ENCODE measurements at places on chromosomes 5 and 9. TPM values are rescaled to one million over a fixed set of nuclear protein-coding genes. Genes with fewer than 3 reads are reported as not detected.

The DPYSL3 gene
- not detected for total RNA-seq

DNA sequence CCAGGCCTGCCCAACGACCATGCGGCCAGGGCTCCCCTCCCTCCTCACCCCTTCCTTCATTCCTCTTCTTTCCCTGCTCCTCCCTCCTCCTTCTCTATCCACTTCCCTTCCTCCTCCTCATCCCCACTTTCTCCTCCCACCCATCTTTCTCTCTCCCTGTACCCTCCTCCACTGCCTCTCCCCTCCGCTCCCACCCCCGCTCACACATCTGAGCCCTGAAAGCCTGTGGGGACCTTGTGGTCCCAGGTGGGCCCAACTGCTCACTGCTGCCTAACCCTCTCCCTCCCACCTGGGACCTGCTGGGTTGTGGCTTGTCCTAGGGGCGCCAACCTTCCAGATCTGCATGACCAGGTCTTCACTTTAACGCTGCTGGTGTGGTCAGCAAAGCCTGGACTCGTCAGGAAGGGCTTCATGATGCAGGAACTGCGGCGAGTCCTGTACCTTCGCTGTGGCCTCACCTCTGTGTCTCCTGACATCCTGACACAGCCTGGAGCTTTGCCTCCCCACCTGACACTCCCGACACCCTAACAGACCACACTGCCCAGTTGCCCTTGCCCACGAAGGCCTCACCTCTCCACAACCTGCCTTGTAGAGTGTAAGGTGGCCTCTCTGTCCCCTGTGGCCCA lies 34.6 kb downstream of the C5orf15 start:
- DNase-seq: no peak
- H3K4me3 ChIP-seq: no peak overlapping the region
- peaks cover 41% of the 10 kb centered on the region for H3K27me3 ChIP-seq
- H3K36me3 ChIP-seq: no peaks in the 10 kb centered on the region
- peaks cover 9% of the 10 kb centered on the region for H3K4me1 ChIP-seq
- H3K27ac ChIP-seq: no peak overlapping the region

The GNAQ gene
- total RNA-seq: 17.7 TPM

GRCh38 chr5:120655828-120656435 lies 191.8 kb downstream of the PRR16 start:
- H3K36me3 ChIP-seq: no peaks in the 10 kb centered on the region
- H3K27ac ChIP-seq: no peak overlapping the region
- no peaks in the 10 kb centered on the region for H3K4me1 ChIP-seq
- H3K27me3 ChIP-seq: no peaks in the 10 kb centered on the region
- DNase-seq: peak; percentile 18

The GLDC gene
- 115 TPM for total RNA-seq

DNA sequence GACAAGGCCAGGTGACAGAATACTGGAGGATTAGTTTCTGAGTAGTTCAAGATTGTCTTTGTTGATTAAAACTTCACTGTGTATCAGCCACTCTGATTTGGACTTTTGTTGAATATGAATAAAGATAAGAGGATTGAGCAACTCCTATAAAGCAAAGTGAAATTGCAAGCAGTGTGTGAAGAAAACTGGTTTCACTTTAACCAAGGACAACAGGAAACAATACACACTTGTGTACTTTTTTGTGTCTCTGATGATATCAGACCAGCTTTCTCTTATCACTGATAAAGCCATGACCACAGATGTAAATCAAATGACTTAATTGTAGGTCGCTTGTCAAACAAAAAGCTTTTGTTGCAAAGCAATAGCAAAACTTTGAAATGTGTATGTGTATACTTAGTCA lies 268.6 kb downstream of the FER start:
- no peak overlapping the region for H3K27ac ChIP-seq
- DNase-seq: peak; percentile 20
- no peaks in the 10 kb centered on the region for H3K36me3 ChIP-seq
- H3K4me3 ChIP-seq: no peak overlapping the region
- H3K4me1 ChIP-seq: peaks cover 7% of the 10 kb centered on the region

The REEP2 gene
- 5.3 TPM for total RNA-seq
